D721Med (cell line): ENCODE measurements at places on chromosomes 1 and 21.

GRCh38 chr1:2347409-2347785 is 44.0 kb downstream of the MORN1 start:
- DNase-seq = no peak

GRCh38 chr1:105027838-105028471 is 1278.3 kb downstream of the AMY1C start:
- DNase-seq = no peak

GRCh38 chr1:154423304-154423987 is 18.3 kb downstream of the IL6R start:
- no peak for DNase-seq

DNA sequence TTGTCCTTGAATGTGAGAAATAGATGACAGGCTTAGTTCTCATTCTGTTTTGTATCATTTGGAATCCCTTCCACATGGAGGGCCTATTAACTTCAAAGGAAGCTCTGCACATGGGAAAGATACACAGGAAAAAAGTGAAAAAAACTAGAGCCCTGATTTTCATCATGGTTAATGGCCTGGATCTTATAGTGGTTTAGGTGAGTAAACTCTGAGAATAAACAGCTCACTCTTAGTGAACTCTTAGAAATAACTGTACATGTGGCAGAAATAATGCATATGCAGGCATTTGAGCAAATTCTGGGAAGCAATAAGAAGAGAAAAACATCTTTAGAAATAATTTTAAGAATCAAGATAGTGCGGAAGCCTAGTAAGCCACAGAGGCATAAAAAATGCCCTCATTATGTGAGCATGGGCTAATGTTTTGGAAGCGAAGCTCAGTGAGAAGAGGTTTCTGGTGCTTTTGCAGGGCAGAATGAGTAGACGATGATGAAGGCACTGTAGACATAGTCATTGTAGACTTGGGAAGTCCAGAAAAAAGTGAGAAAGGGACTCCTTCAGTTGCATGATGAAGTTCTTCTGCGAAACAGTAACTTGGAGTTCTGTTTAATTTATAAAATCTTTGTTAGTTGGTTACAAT is 279.9 kb downstream of the DNM3 start:
- DNase-seq = no peak

GRCh38 chr1:71979882-71980281 is 302.5 kb downstream of the NEGR1 start:
- no peak for DNase-seq

GRCh38 chr21:42413093-42413492 is 9.4 kb downstream of the UBASH3A start:
- DNase-seq = no peak

DNA sequence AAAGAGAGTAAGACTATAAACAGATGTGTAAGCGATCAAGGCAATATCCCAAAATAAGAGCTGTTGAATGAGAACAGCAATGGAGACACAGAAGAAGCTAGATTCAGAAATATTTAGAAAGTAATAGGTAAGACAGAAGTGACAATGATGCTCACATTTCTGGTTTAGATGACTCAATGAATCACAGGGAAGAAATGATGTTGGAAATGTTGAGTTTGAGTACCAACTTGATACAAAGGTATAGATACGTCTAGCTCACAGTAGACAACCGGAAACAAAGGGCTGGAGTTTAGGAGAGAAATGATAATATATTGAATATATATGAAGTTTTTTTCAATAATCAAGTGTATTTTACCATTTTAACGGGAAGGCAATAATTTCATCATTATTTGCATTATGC is 6.5 kb downstream of the GATAD2B start:
- no peak for DNase-seq

DNA sequence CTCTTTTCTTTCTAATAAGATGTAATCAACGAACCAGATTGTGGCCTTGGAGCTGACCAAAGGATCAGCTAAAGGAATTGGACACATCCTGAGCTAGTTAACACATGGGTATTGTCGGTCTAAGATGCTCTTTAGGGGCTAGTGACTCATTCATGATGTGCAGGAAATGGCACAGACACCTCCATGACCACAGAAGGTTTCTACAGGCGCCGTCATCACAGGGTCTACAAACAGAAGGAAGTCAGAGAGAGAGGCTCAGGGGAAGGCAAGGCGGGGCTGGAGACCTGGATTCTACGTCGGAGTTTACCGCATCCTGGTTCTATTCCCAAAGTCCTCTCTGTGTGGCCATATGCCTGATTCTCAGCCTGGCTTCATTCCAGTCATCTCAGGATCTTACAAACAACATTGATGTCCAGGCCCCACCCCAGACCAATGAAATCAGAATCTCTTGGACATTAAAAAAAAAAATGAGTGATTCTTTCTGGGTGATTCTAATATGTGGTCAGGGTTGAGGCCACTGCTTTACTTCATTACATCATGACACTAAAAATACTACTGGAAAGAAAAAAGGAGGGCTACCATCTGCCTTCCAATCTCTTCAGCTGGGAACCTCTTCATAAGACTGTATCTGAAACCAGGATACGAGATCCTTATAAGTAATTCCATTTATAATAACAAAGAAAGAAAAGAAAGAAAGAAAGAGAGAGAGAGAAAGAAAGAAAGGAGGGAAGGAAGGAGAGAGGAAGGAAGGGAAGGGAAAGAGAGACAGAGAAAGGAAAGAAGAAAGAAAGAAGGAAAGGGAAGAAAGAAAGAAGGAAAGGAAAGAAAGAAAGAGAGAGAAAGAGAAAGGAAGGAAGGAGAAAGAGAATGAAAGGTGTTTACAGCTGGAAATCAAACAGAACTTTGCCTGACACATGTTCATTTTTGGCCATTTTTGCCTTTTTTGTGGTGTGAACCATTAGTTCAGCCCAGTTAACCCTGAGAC is 11.6 kb upstream of the KCNJ15 start:
- DNase-seq = no peak

DNA sequence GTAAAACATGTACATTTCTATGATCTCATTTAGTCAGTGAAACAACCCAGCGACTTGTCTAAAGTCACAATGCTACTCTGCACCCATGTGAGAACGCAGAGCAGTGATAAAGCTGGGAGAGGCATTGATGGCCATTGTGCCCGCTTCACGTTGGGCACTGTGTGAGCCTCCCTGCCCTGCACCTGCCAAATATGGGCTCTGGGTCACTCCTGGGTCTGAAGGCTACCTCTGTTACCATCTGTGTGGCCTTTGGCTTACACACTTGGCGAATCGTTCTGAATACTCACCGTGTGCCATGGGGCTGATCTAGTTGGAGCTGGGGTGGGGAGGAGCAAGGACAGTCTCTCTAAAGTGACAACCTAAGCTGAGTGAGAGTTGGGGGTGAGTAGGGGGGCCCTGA is 29.9 kb downstream of the PCSK9 start:
- DNase-seq = no peak

GRCh38 chr1:14486401-14487201 is 111.9 kb upstream of the KAZN start:
- DNase-seq = no peak

DNA sequence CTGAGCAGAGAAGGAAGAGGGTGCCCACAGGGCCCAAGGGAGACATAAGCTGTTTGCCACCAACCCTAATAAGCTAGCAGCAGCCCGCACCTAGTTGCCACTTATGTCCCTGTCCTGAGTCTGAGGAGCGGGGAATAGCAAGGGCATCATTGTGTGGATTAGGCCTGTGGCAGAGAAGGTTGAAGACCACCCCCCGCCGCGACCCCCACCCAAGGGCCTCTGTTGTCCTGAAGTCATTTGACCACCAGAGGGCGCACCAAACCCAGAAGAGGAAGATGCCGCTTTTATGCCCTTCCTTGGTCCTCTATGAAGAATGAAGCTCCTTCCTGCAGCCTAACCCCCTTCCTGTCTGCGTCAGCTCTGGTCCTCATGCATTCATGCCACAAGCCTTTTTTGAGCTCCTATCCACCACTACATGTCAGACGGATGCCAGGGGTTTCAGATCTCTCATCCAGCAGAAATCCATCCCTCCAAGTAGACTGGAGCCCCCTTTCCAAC is 16.6 kb downstream of the RHBG start:
- peak; percentile 75 for DNase-seq

DNA sequence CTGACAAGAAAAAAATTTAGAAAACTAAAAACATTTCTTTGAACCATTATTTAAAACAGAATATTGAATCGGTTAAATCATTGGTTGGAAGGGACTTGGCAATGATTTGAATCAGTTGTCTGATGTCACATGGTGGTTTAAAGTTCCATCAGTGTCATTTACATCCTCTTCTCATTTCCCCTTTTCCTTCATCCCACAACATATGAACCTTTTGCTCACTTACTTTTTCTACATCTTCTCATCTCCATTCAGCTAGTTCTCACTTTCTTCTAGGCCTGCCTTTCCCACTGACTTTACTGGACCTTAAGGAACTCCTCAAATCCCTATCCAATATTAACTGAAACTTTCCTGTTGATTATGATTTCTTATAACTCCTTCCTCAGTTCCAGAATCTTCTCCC is 58.5 kb downstream of the PHACTR4 start:
- no peak for DNase-seq

DNA sequence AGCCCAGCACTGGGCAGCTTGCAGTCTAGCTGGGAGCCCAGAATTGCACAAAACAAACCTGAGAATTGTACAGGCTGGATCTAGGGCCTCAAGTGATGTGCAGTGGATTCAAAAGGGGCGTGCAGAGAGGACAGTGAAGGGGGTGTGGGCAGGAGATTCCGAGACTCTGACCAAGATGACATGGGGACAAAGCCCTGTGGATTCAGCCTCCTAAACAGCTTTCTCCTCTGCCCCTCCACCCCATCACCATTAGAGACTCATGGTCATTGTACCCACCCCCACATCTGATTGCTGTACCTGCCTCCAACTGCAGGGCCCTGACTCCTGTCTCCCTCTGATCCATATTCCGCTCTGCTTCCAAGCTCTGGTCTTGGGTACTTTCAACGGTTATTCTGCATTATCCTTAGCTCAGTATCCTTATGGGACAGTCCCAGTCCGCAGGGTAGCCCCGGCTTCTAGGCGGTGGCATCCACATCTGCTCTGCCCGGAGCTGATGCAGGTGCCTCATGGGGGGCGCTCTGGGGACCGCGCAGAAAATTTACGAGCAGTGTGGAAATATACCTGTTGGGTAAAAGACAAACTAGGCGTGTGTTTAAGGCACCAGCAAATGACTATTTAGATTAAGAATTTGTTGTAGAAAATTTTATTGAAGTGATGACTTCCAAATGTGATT is 1.7 kb upstream of the BMP8A start:
- DNase-seq = no peak

DNA sequence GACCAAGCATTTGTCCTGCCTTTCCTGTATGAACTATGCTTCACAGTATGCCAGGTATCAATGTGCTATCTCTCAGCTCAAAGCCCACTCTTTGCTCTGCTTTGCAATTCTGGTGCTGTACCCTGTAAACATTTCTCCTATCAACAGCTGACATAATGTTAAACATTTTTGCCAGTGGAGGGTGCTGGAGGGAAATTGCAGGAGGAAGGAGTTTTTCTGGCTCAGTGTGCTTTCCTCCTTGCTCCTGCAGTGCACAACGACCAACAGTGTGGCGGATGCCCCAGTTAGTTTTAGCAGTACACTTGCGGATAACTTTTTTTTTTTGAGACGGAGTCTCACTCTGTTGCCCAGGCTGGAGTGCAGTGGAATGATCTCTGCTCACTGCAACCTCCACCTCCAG is 67.1 kb upstream of the PTGFRN start:
- no peak for DNase-seq

DNA sequence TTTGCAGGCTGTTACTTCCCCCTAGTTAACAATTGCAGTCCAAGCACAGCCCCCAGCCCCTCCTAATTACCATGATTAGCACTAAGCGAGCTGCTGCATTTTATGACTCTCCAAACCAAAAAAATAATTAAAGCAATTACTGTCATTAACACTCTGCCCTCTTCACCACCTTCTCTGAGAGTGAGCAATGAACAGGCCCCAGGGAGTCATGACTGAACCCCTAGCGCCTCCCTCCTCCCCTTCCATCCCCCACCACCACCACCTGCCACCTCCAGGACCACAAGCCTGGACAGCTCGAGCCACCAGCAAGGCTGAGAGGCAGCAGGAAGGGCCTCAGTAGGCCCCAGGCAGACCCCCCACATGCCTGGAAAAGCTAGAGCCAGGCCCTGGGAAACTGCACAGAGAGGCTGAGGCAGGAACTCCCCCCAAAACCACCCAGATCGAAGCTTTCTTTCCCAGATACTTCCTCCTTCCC is 35.5 kb upstream of the ZC3H12A start:
- DNase-seq = no peak

GRCh38 chr1:227729144-227729880 is 5.8 kb downstream of the JMJD4 start:
- DNase-seq = no peak
